Activated naive CD4-positive, alpha-beta T cell (primary cell): ENCODE measurements at places on chromosomes 2 and 18.

GRCh38 chr2:68391869-68392268 is 26.8 kb downstream of the PLEK start:
- DNase-seq = no peak

DNA sequence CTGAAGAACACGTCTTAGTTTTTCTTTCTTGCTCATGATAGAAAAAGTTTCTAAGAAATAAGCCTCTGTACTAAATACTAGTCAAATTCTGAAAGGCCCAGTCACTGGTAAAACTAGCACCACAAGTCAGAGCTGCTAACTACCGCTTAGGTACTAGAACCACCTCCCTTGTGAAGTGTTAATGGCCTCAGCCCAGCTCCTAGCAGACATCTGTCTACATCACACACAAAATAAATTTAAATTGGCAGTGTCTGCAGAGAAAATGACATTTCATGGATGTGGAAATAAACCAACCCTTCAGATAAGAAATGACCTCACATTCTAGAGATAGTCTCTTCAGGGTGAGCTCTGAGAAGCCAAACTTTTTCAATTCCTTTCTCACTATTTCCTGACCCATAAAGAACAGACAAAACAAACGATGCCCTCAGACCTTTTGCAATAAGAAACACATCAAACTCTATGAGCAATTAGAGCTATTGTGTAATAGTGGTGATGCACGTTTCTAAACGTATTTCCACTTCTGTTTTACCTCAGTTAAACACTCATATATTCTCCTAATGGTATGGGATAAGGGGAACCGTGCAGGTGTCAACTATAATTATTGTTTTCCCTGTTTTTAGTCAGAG is 70.3 kb upstream of the DSG1 start:
- no peak for DNase-seq

- DNase-seq = no peak
Observed at GRCh38 chr2:60569680-60570111, 16.2 kb upstream of the BCL11A start.

- DNase-seq = no peak
Observed at GRCh38 chr18:12076424-12077140, 17.1 kb upstream of the ANKRD62 start.

- no peak for DNase-seq
Observed at GRCh38 chr2:177252808-177253531, 11.6 kb downstream of the NFE2L2 start.

- DNase-seq = no peak
Observed at GRCh38 chr18:68219872-68220271, 495.0 kb downstream of the TMX3 start.

DNA sequence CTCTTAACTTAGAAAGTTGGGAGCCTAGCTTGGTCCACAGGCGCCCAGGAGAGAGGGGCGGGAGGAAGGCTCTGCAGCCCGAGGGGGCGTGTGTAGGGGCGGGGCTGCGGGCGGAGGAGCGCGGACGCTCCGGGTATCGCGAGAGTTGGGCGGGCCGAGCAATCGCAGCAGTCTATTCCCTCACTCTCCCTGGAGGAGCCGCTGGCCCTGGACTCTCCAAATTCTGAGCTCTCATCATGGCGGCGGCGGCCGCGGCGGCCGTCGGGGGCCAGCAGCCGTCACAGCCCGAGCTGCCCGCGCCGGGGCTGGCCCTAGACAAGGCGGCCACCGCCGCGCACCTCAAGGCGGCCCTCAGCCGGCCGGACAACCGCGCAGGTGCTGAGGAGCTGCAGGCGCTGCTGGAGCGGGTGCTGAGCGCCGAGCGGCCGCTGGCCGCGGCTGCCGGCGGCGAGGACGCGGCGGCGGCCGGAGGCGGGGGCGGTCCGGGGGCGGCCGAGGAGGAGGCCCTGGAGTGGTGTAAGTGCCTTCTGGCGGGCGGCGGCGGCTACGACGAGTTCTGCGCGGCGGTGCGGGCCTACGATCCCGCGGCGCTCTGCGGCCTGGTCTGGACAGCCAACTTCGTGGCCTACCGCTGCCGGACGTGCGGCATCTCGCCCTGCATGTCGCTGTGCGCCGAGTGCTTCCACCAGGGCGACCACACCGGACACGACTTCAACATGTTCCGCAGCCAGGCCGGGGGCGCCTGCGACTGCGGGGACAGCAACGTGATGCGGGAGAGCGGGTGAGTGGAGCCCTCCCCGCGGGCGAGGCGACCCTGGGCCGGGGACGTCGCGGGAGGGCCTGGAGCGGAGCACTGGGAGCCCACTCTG is at the start of gene UBR3:
UBR3 (plus strand) TSS at position 183 of the 869 bp plus-strand sequence; CDS start at position 237, 54 bp downstream.
- peak; percentile 70 for DNase-seq

- no peak for DNase-seq
Observed at GRCh38 chr2:203720915-203721672, 14.7 kb downstream of the CD28 start.

DNA sequence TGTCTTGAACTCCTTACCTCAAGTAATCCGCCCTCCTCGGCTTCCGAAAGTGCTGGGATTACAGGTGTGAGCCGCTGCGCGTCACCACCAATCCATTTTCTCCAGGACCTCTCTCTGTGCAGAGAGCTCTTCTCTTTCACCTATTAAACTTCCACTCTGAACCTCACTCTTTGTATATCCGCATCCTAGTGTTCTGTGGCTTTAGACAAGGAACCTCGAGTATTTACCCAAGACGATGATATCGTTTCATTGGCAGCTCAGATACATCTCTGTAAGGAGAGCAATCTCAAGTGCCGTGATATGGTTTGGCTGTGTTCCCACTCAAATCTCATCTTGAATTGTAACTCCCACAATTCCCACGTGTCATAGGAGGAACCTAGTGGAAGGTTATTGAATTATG is 15.1 kb upstream of the WDR33 start:
- DNase-seq = no peak

DNA sequence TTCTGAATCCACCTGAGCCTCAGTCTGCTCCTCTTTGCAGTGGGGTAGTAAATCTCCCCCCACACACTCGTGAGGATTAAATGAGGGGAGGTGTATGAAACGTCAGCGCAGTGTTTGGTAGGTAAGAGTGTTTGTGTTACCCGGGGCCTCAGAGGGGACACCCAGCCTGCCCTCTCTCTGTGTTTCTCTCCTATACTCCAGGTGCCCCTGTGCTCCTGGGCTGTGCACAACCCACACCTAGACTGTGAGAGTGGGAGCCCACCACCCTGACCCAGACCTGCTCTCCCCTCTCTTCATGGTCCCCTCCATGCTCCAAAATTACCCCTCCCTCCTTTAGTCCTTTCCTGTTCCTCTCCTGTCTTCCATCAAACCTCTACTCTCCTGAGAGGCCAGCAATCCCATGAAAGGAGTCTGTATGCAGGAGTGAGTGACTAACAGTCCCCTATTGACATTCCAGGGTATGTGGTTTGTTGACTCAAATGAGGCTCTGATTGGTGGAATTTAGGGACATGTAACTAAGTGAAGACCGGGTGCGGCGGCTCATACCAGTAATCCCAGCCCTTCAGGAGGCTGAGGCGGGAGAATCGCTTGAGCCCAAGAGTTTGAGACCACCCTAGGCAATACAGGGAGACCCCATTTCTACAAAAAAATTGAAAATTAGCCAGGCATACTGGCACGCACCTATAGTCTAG is 10.4 kb downstream of the CIB4 start:
- DNase-seq = no peak

GRCh38 chr2:147636238-147636882 is 208.5 kb upstream of the ACVR2A start:
- DNase-seq = no peak

DNA sequence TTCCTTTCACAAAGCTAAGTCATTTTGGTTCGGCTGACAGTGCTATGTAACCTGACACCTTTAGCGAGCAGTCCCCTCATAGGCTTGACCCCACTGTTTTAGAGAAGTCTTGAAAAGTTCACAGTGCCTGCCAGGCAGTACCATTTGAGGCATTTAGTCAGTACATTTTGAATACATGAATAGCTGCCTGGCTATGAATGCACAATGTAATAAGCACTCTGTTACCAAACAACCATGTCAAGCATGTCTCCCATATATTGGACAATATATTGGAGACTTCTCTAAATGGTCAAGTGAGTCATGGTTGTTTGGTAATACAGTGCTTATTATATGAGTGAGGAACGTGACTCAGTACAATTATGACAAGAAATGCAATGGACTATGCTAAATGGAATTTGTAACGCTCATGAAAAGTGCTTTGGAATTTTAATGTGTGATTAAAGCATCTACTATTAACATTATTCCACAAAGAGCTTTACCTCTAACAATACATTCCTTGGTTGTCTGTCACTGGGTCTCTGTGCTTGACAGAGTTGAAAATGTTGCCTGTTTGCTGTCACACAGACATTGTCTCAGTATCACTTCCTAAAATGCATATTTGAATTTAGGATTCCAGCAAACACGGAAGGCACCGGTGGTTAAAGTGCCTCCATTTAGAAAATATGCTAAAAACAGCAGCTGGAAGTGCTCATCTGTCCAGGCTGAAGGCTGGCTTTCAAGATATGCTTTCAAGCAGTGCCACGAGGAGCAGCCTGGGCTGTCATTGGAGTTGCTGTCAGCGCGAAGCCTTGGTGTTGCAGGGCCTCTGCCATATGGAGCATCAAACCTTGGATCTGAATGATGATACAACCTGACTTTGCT is 458.6 kb downstream of the FBXO15 start:
- no peak for DNase-seq

GRCh38 chr2:157349949-157350515 is 24.4 kb upstream of the ERMN start:
- no peak for DNase-seq

- no peak for DNase-seq
Observed at GRCh38 chr18:55763805-55764204, 175.8 kb upstream of the TCF4 start.

GRCh38 chr2:166057370-166058164 is 70.3 kb downstream of the SCN1A start:
- no peak for DNase-seq

DNA sequence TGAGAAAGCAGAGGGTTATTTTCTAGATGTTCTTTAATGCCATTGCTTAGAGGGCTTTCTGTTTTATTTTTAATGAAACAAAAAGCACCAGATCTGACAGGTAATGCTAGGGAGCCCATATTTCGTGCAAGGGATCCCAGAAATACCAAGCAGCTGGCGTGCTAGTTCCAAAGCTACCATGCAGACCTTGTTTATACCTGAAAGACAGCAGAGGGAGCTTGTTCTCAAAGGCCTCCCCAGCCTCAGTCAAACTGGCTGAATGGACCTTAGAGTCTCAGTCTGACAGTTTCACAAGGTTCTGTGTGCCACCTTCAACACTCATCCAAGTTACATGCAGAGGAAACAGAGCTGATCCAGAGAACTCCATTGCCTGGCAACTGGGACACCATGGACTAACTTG is 48.6 kb downstream of the GALNT14 start:
- DNase-seq = no peak

DNA sequence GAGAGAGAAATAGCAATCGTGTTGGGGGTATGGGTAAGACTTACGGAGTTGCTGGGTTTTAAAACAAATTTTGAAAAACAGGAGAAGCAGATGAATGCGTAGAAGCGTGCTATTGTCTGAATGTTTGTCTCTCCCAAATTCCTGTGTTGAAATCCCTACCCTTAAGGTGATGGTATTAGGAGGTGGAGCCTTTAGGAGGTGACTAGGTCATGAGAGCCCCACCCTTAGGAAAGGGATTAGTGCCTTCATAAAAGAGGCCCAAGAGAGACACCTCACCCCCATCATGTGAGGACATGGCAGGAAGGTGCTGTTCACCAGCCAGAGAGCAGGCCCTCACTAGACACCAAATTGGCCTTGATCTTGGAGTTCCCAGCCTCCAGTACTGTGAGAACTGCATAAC is 40.7 kb upstream of the FZD7 start:
- no peak for DNase-seq

GRCh38 chr2:239326831-239327535 is 73.8 kb downstream of the HDAC4 start:
- DNase-seq = peak; percentile 37

DNA sequence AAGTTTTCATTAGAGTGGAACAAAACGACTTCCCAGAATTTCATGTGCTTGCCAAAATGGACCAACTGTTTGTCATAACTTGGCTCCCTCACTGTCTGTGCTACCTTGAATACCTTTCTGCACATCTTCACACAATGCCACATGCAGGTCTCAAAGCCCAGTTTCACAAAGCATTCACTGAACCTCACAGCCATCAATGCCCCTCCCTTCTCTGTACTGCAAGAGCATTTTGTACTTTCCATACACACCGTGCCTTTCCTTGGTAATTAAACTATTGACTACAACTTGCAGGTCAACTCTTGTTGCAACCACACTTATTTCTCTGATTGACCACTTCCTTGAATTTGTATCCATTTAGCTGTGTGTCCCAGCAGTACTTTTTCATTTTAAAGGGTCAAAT is 50.5 kb downstream of the PAX3 start:
- no peak for DNase-seq

DNA sequence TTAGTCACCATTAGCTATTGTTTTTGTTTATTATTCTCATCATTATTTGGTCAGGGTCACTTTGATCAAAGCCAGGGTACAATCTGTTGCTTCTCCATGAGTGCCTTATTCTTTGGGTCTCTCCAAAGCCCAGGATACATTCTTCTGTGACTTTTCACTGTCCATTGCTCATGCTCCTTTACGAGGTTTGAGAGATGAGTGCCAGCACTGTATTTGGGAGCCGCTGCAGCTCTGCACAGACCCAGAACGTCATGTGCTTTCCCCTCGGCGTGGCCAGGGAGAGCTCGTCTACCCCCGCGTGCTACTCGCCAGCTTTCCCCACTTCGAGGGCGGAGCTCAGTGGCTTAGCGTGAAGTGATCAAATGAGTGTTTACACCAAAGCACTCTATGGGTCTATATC is 123.7 kb downstream of the COL6A3 start:
- DNase-seq = no peak

- DNase-seq = no peak
Observed at GRCh38 chr18:21191596-21192307, 50.3 kb upstream of the GREB1L start.

GRCh38 chr2:146349334-146349733 is 1495.5 kb upstream of the ACVR2A start:
- DNase-seq = no peak

DNA sequence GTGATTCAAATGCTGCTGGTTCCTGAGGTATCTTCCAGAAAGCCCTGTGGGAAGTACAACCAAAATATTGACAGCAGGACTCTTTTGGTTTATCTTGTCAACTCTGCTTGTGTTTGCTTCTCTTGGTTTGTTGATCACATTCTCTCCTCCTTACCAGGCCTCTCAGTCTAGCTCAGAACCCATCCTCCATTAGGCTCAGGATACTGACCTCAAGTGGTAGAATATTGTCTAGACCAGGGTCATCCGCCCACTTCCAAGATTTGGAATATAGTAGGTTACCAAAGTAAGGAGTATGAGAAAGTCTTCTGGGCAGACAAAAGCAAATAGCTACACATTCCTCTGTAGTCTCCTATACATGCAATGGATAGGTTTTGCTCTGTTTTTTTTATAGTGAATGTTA is 56.6 kb downstream of the XIRP2 start:
- DNase-seq = no peak

DNA sequence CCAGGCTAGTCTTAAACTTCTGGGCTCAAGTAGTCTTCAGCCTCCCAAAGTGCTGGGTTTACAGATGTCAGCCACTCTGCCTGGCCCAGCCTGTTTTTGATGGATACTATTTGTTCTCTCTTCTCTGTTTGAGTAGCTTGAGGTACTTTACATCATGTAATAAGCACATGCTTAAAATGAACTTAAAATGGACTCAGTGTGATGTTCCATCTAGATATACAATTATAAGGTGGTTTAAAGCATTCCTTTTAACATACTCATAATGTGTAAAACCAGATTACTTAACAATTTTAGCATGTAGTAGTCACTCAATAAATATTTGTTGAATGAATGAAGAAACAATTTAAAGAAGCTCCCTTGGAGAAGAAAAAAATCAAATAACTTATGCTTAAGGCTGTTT is 9.6 kb downstream of the PTPRM start:
- no peak for DNase-seq

- DNase-seq = peak; percentile 26
Observed at GRCh38 chr2:118881490-118882129, 34.2 kb upstream of the EN1 start.
